ENCODE measurements at places on chromosomes 3 and 15. TPM values are rescaled to one million over a fixed set of nuclear protein-coding genes. Genes with fewer than 3 reads are reported as not detected.

- DNase-seq, result no peak
Measured at GRCh38 chr3:59374818-59375211, 325.0 kb upstream of the CFAP20DC start.

The PLSCR5 gene
- not detected for polyA plus RNA-seq

The GOLGA8J gene
- 1.5 TPM for polyA plus RNA-seq

DNA sequence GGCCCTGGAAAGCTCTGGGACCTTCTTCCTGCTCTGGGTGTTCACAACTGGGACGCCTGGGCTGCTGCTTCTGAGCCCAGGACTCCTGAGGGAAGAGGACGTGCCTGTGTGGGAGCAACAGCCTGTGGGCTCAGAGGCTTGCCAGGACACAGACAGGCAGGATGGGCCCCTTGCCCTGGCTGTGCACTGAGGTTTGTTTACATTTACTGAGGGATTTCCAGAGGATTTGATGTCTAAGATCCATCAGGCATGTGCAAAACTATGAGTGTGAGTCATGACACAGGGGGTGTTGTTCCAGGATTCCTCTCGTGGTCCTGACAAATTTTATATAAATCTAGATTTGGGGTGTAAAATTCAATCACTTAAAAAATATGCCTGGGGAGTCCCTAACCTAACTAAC is 10.6 kb downstream of the CCR9 start:
- DNase-seq, result no peak

DNA sequence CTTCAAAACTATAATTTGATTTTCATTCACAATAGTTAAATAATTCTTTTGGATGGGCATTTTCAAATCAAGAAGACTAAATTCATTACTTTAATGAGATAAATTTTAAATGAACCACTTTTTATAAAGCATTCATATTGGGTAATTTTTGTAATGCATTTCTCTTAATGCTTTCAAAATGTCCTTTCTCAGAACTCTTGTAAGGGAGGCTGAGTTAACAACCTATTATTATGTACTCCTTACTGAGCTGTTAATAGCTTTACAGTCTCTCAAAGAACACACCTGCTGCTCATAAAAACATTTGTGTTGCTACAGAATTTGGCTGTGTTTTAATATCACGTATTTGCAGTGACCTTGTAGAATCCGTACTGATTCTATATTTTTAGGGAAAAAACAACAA is 334.0 kb upstream of the ARL6 start:
- DNase-seq, result no peak

GRCh38 chr3:141537856-141538255 is 51.0 kb downstream of the RASA2 start:
- DNase-seq, result no peak

GRCh38 chr15:80136854-80137253 is 15.9 kb upstream of the FAH start:
- DNase-seq, result no peak

The EOMES gene
- 0.84 TPM for polyA plus RNA-seq

GRCh38 chr3:38805765-38806386 is 10.1 kb downstream of the SCN10A start:
- peak; percentile 73 for DNase-seq

The RFTN1 gene
- polyA plus RNA-seq, result 66.5 TPM

DNA sequence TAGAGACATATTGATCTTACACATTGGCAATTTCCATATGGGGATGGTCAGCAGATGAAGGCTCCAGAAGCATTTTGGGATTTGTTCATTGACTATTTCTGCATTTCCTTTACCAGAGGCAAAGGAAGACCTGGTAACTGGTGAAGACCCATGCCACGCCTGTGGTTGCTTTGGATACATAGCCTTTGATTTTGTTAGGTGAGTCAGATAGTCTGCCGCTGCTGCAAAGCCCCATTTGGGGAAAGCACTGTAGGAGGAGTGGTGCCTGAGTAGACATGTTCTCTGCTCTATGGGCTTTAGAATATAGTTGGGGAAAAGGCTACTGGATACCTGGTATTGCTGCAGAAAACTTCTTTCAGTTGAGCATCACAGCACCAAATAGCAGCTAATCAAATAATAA is 56.8 kb downstream of the TFG start:
- DNase-seq, result no peak

DNA sequence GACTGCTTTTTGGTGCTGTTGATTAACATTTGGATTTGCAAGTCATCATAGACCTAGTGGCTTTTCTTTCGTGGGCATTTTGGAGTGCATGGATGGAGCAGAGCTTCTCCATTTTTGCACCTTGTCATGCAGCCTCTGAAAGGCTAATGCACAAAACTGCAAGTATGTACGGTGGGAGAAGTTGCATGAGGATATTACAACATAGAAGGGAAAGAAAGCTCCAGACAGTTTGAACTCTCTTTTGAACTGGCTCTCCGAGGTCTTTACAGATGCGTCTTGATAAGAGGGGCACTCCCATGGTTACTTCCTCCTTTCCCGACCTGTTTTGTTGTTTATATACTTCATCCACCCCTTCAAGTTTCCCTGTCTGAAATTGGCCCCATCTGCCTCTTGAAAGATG is 147.1 kb upstream of the GBE1 start:
- no peak for DNase-seq

DNA sequence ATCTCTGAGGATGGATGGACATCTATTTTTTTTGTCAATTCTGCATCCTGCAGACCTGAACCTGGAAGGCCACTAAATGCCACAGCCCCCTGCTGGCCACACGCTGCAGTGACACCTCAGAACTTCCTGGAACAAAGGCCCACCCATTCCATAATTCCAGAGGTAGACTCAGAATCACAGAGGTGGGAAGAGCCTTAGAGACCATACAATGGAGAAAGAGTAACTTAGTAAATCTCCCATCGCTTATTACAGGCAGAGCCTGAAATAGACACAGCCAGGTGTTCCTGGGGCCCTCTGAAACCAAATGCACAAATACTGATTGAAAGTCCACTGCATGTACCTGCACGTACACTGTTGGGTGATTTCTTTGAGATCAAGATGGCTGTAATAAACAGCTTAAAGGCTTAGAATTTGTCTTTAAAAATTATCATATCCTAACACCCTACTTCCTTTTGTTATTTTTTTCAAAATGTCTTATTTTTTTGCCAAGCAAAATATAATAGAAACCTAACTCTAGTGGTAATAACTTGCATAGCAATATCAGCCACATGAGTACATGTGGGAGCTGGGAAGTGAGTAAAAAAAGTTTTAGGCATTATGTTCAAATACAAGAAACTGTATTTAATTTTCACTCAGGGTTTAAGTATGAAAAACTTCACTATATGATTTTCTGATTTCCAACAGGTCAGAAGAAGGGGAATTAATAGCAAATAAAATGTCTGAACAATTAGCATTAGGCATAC is 62.7 kb downstream of the EOMES start:
- DNase-seq, result peak; percentile 44

The NT5DC2 gene
- polyA plus RNA-seq, result 211 TPM

The LRRIQ4 gene
- 0.18 TPM for polyA plus RNA-seq
